Activated naive CD4-positive, alpha-beta T cell (primary cell): ENCODE measurements at places on chromosomes 13 and 19.
A peak's percentile ranks its signal among the peaks of the same experiment; 100 is the strongest.

- no peak for DNase-seq
Measured at GRCh38 chr19:47315125-47315821, 5.6 kb downstream of the C5AR1 start.

- DNase-seq = no peak
Measured at GRCh38 chr19:11088506-11089253, 583 bp upstream of the LDLR start.

DNA sequence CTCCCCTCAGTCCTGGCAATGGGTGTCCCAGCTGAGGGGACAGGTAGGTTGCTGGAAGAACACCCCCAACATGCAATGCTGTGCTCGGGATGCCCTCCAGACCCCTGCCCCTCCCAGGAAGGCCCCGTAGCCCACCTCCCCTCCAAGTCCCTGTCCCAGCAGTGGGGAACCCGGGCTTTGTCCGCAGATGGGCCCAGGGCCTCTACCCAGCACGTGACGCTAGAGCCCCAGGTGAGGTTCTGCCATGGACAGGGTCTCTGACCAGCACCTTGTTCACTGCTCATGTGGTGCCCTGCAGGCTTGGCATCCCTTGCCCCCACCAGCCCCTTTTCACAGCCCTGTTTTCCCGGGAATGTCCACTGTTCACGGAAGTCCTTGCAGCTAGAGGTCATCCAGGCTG lies 220.0 kb upstream of the SGCG start:
- DNase-seq = no peak

GRCh38 chr13:61531383-61532065 lies 115.9 kb upstream of the PCDH20 start:
- no peak for DNase-seq

GRCh38 chr13:57640607-57641006 lies 9.1 kb downstream of the PCDH17 start:
- no peak for DNase-seq

DNA sequence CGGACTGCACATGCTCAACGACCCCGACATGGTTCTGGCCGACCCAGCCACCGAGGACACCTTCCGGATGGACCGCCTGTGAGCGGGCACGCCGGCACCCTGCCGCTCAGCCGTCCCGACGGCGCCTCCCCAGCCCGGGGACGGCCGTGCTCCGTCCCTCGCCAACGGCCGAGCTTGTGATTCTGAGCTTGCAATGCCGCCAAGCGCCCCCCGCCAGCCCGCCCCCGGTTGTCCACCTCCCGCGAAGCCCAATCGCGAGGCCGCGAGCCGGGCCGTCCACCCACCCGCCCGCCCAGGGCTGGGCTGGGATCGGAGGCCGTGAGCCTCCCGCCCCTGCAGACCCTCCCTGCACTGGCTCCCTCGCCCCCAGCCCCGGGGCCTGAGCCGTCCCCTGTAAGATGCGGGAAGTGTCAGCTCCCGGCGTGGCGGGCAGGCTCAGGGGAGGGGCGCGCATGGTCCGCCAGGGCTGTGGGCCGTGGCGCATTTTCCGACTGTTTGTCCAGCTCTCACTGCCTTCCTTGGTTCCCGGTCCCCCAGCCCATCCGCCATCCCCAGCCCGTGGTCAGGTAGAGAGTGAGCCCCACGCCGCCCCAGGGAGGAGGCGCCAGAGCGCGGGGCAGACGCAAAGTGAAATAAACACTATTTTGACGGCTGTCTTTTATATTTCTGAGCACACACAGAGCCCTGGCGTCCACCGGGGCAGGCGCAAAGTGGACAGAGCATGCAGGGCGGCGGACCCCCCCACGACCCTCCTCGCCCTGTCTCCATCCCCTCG lies 13.6 kb downstream of the COMP start:
- no peak for DNase-seq

DNA sequence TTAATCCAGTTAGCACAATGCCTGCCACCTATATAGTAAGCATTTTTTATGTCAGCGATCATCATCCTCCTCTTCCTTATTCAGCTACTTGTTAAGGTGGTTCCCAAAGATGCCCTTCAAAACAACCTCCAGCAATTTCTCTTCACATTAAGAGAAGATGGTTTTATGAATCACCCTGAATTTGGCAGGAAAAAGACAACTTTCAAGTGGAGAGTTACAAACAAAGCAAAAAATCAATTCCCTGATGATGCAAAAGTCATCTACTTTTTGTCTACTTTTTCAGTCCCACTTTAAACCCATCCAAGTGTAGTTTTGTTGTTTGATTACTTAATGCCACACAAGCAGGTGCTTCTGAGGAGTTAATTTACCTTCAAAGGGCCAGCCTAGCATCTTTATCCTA lies 139.1 kb upstream of the SERP2 start:
- no peak for DNase-seq

GRCh38 chr13:104310861-104311260 lies 1244.6 kb upstream of the SLC10A2 start:
- no peak for DNase-seq

DNA sequence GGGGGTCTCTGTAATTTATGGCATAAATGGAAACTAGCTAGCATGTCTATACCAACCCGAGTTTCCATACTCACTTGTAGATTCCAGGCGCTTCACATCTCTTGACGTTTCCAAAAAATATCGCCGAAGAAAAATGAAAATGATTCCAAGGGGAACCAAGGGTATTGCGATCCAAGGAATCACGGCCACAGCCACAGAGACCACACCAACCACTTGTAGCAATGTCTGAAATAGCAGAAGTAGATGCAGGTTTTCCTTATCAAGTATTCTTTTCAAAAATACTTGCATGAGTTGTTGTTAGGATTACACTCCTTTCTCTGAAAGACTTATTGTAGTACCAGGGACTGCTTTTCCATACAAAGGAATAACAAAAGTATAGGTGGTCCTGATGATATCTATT lies 218.2 kb downstream of the ABCC4 start:
- DNase-seq = no peak

GRCh38 chr13:86810361-86810760 lies 860.8 kb upstream of the SLITRK5 start:
- DNase-seq = no peak

- no peak for DNase-seq
Measured at GRCh38 chr19:7480970-7481255, 7.9 kb downstream of the PEX11G start.

DNA sequence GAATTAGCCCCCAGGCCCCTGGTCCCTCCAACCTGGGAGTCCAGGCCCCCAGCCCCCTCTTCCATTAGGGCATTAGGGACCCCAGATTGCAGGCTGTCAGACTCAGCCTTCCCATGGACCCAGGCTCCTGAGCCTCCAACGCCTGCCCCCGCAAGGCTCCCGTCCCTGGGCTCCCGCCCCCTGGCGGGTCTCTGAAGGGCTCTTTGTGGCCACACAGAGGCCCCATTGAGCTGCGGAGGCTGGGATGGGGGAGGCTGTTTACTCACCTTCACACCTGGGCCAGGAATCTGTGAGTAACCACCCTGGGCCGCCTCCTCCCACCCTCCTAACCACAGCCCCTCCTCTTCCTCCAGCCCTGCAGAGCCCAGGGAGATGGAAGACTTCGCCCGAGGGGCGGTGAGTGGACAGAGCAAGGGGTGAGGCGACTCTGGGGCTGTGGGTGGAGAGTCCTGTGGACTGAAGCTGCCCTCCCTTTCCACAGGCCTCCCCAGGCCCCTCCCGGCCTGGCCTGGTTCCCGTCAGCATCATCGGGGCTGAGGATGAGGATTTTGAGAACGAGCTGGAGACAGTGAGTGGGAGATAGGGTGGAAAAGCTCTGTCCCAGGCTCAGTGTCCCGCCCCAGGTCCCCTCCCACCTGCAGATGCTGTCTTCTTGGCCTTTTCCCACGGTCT lies 4.9 kb downstream of the ARHGEF1 start:
- DNase-seq = peak; percentile 78

GRCh38 chr19:45567609-45568008 lies 17.0 kb downstream of the OPA3 start:
- no peak for DNase-seq

DNA sequence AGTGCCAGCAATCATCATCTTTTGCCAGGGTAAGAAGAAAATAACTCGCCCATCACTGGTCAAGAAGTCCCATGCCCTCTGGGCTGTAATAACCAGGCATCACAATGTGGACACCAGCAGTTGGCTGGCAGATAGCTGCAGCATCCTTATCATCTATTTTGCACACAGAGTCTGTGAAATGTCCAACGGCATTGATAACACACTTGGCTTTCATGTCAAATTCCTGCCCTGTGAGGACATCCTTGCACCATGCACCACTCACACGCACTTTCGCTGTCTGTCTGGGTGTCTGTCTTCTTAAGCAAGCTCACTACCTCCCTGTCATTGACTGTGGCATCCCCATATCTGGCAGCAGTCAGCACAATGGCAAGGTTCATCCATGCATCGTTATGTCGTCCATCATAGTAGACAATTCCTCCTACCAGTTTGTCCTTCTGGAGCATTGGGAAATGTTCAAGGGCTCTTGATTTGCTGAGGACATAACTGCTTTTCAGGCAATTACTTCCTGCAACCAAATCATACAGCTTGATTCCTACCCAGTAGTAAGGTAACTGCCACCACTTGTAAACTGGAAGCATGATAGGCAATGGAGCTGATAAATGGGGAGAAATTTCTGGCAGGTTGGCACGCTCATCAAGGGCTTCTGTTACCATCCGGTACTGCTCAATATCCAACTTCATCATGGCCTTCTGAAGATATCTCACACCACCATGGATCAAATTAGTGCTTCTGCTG lies 6.8 kb upstream of the ZSCAN5A start:
- no peak for DNase-seq
